CD4-positive, alpha-beta T cell treated with Interleukin-6 at 100 ng/mL for 8 hours (primary cell): ENCODE measurements at places on chromosomes 6 and 20.

- DNase-seq, result no peak
Observed at GRCh38 chr6:150759483-150759882, 106.0 kb upstream of the MTHFD1L start.

- no peak for DNase-seq
Observed at GRCh38 chr6:70667256-70667710, 400 bp upstream of the SMAP1 start.

- no peak for DNase-seq
Observed at GRCh38 chr6:144214622-144215401, 64.5 kb downstream of the STX11 start.

- DNase-seq, result no peak
Observed at GRCh38 chr6:52929321-52930164, 20.0 kb upstream of the GSTA3 start.

GRCh38 chr6:4805553-4806336, 29.5 kb downstream of the CDYL start:
- no peak for DNase-seq
